NCI-H187 (cell line): ENCODE measurements at places on chromosomes 1 and 21.

DNA sequence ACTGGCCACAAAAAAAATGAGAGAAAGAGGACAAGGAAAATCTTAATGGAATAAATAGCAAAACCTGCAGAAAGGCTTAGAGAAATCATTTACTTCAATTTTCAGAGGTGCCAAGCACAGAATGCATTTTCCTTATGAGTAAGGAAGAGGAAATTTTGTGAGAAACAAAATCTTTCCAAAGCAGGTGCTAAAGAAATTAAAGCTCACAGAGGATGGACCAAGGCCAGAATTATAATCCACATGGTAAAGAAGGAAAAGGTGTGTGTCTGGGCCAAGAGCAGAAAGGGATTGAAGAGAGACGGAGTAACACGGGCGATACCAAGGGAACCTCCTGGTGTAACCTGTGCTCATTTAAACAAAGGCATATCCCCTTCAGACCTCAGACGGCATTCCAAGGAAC is 340.0 kb upstream of the NFIA start:
- no peak for DNase-seq

- DNase-seq: no peak
Observed at GRCh38 chr1:165481820-165482532, 37.0 kb upstream of the RXRG start.

DNA sequence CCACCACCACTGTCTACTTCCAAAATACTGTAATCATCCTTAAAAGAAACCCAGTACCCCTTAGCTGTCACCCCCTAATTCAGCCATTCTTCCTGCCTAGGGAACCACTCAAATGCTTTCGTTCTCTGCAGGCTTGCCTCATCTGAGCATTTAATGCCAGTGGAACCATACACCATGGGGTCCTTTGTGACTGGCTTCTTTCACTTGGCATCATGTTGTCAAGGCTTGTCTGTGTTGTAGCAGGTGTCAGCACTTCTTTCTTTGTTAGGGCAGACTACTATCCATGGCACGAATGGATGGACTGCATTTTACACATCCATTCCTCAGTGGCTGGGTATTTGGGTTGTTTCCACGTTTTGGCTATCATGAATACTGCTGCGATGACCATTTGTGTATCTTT is 28.5 kb downstream of the SH3BGR start:
- DNase-seq: no peak

- no peak for DNase-seq
Observed at GRCh38 chr1:245590726-245591125, 435.9 kb downstream of the KIF26B start.

DNA sequence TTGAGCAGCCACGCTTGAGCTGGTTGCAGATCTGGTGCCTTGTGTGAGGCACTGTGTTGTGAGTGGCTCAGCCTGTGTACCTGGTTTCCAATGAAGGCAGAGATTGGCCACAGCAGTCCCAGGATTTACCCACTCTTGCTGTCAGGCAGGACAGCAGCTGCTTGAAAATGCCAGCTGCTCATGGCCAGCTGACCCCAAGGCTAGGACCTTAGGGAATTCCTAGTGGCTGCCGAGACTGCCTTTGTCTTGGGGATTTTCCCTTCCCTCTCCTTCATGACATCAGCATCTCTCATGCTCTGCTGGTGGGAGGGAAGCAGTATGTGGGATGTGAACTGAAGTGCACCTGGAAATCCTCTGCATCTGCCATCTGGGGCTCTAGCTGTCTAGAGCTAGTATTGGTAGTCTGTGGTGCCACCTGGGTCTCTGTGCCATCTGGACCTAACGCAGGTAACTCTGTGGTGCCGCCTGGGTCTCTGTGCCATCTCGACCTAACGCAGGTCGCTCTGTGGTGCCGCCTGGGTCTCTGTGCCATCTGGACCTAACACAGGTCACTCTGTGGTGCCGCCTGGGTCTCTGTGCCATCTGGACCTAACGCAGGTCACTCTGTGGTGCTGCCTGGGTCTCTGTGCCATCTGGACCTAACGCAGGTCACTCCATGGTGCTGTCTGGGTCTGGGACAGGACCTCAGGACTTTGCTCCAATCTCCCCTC is 3.8 kb upstream of the LRRC47 start:
- DNase-seq: no peak

DNA sequence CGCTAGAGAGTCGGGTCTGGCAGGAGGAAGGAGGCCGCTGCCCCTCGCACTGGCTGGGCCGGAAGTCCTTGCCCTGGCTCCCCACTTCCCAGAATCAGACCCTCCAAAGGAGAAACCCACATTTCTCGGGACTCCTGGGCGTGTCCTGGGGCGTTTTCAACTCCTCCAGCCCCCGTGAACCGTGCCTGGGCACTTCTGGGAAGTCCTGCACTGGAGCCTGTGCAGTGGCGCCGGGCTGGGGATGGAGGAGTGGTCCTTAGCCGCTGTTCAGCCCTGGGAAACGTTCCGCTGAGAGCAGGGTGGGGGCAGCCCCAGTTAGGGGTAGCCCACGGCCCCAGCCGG is 3.0 kb downstream of the IGSF21 start:
- no peak for DNase-seq
